ENCODE measurements at places on chromosomes 1 and 21.

- peak; percentile 69 for DNase-seq
These were observed 5.8 kb downstream of the INKA2 start for GRCh38 chr1:111733183-111733991.

- no peak for DNase-seq
These were observed 47.6 kb downstream of the KCNJ6 start for GRCh38 chr21:37868446-37869295.

GRCh38 chr1:226176870-226177269, 9.7 kb downstream of the ACBD3 start:
- no peak for DNase-seq

- no peak for DNase-seq
These were observed 3.0 kb downstream of the USP1 start for GRCh38 chr1:62439652-62440371.

Data from NCI-H1092 (cell line).